ENCODE measurements at places on chromosomes 3 and 15. TPM values are rescaled to one million over a fixed set of nuclear protein-coding genes. Genes with fewer than 3 reads are reported as not detected.

The ANKRD63 gene
- not detected for polyA plus RNA-seq

The FBLN2 gene
- 0.43 TPM for polyA plus RNA-seq

The POLG gene
- 40.4 TPM for polyA plus RNA-seq

The CADM2 gene
- polyA plus RNA-seq: not detected

The PIGX gene
- 40.0 TPM for polyA plus RNA-seq

The HHLA2 gene
- 0.54 TPM for polyA plus RNA-seq

The WDR93 gene
- polyA plus RNA-seq: not detected

The PROK2 gene
- not detected for polyA plus RNA-seq

The GABRB3 gene
- 0.08 TPM for polyA plus RNA-seq

The AGBL1 gene
- polyA plus RNA-seq: not detected

The ARNT2 gene
- not detected for polyA plus RNA-seq

The HAUS2 gene
- 56.2 TPM for polyA plus RNA-seq

The SNURF gene
- polyA plus RNA-seq: 9.0 TPM

The MUC20 gene
- not detected for polyA plus RNA-seq

The SNX22 gene
- 6.9 TPM for polyA plus RNA-seq

The ZMAT3 gene
- 30.8 TPM for polyA plus RNA-seq

The FAM107A gene
- polyA plus RNA-seq: not detected

The GPR160 gene
- 56.0 TPM for polyA plus RNA-seq

The DUOX2 gene
- not detected for polyA plus RNA-seq

The FBXL2 gene
- 0.36 TPM for polyA plus RNA-seq

The NOX5 gene
- not detected for polyA plus RNA-seq

The ADAMTS17 gene
- not detected for polyA plus RNA-seq

The MYD88 gene
- 71.5 TPM for polyA plus RNA-seq

The RASL12 gene
- not detected for polyA plus RNA-seq

The FGF12 gene
- not detected for polyA plus RNA-seq
